Lower lobe of right lung (tissue), 2 donors: ENCODE measurements at places on chromosomes 6 and 20. TPM values are rescaled to one million over a fixed set of nuclear protein-coding genes. Genes with fewer than 3 reads are reported as not detected.

Gene AVP
- not detected for total RNA-seq

Gene SLC26A8
- total RNA-seq = 1.2 TPM

Gene HSPA1A
- 230 TPM for total RNA-seq

Gene THEMIS
- total RNA-seq = 1.8 TPM

Gene SPATA25
- 1.1 TPM for total RNA-seq

Gene BPIFB2
- total RNA-seq = 0.21 TPM

Gene HAO1
- not detected for total RNA-seq

Gene HELZ2
- 59.6 TPM for total RNA-seq

Gene CYP39A1
- 5.4 TPM for total RNA-seq

Gene CST7
- total RNA-seq = 11.7 TPM

GRCh38 chr6:115835314-115835713 is 225.4 kb downstream of the FRK start:
- DNase-seq = no peak

GRCh38 chr6:155197932-155198331 is 65.9 kb upstream of the CLDN20 start:
- DNase-seq = no peak

DNA sequence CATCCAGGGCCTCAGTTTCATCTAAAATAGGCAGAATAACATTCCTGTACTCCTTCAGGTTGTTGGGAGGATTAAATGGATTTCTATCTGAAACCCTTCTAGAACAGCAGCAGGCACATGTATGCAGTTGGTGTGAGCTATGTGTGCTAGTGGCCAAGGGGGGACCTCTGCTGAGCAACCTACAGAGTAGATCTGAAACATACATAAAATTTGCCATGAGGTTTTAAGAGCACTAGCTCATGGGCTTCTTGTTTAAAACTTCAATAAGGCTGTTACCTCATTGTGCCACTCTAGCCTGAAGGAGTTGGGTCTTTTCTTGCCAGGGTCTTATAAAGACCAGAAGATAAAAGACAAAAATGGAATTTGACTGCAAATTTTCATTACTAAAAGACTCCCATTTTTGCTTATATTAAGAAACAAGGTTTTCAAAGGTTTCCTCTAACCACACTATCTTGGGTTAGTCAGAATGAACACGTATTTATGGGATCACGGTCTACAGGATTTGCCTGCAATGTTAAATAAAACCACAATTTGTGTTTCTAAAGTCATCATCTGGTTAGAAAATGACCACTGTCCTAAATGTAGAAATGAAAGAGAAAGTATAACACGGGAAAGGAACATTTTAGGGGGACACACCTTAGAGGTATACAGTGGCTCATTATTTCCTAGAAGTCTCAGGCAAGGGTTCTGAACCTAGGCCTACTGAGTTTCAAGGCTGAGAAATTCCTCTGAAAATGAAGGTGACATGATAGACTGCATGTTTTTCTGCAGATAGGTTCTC is 144.9 kb upstream of the OLIG3 start:
- no peak for DNase-seq

GRCh38 chr6:11096109-11096508 is 2.5 kb downstream of the SMIM13 start:
- no peak for DNase-seq

DNA sequence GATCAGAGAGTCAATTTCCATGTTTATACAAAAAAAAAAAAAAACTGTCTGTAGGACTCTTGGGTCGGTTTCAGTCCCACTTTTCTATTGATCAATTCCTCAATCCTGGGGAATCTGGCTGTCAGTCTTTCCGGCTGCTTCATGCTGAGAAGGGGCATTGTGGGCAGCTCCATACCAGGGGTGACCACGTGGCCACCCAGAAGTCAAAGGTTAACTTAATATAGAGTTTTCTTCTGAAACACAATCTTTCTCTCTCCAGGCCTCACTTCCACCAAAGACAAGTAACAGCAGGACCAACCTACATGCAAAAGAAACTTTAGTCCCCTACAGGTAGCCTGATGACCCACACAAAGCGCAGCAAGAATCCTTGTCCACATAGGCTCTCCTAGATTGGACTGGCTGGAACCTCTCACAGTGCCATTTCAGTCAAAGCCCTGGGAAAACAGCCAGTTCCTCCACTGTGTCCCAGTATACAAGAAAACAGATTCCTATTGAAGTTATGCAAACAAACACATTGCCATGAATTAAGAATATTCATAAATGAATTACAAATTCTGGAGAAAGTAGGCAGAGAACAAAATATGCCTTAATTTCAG is 18.5 kb upstream of the SERPINB9 start:
- DNase-seq = no peak

DNA sequence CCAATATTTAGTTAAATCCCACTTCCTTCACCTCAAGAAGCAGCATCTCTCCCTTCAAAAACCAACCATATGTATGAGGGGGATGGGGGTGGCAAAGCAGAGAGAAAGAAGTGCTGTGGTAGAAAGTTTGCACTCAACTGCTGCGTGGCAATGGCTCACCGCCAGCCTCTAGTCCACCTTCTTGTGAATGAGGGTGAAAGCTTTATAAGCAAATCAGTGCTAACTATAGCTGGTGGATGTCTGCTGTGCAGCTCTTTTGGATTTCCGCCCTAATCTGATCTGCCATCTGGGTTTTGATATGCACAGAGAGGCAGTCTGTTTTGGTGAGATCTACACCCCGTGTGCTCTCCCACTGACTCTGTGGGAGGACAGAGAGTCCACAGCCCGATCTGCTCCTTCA is 281.2 kb upstream of the SUPT3H start:
- DNase-seq = no peak

DNA sequence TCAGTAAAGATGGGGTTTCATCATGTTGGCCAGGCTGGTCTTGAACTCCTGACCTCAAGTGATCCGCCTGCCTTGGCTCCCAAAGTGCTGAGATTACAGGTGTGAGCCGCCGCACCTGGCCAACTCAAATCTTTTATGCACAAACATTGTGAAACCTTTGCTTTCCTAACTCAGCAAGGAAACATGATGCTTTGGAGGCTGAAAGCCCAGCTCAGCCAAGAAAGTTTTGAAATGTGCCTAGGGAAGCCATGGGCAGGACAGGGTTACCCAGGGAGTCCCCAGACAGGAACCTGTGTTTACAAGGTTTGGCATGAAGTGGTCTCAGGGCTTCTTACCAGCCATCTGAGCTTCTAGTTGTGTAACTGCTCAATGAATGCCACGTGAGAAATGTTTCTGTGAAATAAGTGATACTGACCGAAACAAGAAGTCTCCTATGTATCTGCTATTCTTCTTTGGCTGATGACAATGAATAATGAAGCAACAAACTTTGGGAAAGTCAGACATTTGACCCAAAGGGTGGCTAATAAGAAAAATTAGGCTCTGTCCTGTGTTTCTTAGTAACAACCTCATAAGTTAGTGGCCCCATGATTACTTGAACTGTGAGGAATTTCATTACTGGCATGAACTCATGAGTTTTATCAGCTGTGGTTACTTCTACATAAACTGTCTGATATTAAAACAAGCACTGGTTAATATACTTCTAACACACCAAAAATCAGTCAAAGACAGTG is 163.5 kb downstream of the KIF6 start:
- DNase-seq = peak; percentile 56

DNA sequence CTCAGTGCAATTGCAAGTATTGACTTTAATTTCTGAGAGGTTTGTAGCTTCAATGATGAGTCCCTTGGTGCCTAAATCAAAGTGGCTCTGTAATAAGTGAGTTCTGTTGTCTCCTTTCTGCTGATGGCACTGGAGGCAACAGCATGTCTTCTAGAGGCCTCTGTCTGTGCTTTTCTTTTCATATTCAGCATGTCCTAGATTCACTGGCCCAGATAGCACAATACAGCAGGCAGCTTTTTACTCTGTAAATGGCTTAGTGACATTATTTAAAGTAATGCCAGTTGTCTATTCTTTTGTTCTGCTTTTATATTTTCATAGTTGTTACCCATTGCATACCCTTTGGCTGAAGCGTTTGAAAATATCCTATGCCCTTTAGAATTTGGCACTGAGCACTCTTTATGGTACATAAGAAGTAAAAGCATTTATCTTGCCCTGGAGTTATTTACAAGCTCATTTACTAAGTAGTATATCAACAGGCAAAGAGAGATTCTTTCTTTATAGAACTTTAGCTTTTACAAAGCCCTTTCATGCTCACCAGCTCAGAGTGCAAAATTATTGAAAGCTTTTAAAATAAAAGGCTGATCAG is 271.5 kb upstream of the KCNQ5 start:
- no peak for DNase-seq

DNA sequence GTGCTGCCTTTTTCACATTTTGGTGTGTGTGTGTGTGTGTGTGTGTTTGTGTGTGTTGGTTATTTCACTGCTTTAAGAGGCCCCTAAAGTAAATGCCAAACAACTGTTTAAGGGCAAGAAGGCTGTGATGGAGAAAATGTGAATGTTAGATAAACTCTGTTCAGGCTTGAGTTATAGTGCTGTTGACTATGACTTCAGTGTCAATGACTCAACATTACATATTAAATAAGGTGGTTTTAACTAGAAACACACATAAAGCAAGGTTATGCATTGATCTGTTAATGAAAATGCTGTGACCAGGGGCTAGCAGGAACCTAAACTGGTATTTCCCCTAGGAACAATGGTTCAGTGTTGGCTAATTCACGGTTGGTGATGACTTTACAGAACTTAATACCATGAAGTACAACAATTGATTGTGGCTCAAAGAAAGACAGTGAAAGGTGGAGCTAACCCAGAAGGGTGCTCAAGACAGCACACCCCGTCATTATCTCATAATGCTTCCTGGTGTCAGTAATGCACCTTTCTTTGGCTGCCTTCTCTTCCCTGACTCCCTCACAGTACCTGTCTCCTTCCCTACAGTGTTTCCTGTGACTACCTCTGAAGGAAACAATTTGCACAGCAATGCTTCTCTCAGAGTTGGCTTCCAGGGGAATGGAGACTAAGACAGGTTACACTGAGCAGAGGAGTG is 116.1 kb downstream of the RIN2 start:
- DNase-seq = no peak

DNA sequence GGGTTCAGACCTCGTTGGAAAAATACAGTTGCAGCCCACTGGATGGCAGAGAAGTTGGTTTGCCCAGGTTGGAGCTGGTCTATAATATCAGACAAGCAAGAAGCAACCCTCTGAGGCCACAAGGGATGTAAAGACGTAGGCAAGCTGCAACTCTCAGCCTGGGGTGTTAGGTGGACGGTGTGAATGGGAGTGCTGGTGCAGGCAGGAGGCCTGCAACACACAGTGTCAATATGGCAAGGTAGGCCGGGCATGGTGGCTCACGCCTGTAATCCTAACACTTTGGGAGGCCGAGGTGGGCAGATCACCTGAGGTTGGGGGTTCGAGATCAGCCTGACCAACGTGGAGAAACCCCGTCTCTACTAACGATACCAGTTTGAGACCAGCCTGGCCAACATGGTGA is 10.5 kb downstream of the VPS16 start:
- no peak for DNase-seq

DNA sequence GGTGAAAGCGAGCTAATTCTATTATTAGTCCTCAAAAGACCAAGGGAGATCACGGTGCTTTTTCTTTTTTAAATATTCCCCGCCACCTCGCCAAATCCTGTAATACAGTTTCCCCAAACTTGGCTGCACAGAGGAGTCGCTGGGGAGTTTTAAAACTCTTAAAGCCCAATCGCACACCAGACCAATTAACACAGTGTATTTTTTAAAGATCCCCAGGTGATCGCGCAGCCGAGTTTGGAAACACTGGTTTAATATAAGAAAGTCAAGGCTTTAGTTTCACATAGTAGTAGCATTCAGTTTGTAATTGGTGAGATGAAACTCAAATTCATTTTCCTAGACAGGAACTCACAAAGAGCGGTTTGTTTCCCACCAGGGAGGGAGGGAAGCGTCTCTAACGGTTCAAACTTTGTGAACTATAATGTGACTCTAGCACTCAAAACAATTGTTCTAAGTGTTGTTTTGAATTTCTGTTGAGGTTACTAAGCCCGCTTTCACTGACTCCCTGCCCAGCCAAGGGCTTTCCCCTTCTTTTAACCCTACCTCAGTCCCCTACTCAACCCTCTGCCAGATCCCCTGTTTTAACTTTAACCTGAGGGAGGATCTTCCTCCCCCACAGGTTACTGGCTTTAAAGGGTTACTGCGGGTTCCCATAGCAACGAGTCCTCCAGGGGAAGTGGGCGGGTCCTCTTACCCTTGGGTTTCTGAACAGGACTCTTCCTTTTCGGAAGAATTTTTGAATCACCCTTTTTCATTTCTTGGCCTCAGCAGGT is 25.7 kb upstream of the BTBD3 start:
- peak; percentile 62 for DNase-seq

- DNase-seq = peak; percentile 6
Measured at GRCh38 chr20:24935140-24935539, 13.9 kb upstream of the CST7 start.

DNA sequence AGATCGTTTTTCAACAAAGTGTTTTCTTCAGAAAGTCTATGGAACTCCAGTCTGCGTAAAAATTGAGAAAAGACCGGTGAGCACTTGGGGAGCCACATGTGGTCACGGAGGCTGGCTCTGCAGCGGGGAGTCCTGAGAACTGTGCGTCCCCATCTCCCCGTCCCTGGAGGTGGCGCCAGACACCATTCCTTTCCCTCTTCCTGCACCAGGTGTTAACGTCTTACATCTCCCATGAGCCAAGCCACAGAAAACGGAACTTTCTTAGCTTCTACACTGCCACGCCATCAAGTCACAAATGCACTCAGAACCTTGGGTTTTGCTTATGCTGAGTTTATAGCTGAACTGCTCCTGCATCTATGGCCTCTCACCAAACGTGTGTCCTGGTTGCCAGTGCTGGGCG is 62.6 kb downstream of the GINS1 start:
- no peak for DNase-seq

- no peak for DNase-seq
Measured at GRCh38 chr6:161079566-161080262, 88.1 kb downstream of the MAP3K4 start.

DNA sequence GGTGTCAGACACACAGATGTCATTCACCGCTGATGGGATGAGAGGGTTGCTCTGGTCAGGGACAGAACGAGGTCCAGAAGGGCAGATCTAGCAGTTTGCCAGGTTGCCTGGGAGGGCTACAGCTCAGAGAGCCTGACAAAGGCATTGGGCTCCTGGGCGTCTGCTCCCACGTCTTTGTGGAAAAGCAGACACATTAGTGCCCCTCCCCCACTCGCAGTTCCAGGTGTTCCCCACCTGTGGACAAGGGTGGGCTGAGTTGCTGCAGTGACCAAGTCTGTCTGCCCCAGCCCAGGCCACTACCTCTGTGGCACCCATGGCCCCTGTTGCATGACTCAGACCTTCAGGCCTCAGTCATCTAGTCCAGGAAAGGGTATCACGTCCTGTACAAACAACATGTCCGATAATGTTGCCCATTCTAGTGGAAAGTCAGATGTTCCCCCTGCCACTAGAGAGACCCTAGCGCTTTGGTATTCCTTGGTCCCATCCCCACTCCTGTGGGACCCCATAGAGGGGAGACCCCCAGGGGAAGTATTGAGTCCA is 37.4 kb downstream of the WRNIP1 start:
- no peak for DNase-seq
